Putamen (tissue), 1 donor: ENCODE measurements at places on chromosomes 12 and 14.

GRCh38 chr14:33237115-33237740 is 298.5 kb downstream of the NPAS3 start:
- no peak for DNase-seq

DNA sequence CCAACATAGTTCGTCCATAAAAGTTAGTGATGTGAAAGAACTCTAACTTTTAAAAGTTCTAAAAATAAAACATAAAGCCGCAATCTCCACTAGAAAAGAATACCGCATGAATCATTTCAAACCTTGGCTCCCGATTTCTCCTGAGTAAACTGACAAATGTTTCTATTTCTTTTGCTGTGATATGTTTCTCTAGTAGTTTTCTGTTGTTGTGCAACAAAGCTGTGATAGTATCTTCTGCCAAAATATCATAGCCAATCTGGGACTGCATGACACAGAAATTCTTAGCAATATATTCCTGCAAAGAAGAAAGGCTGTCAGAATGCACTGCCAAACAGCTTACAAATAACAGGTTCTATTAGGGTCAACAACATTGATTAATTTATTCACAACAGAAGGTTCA is 174.0 kb downstream of the ITPR2 start:
- no peak for DNase-seq

- DNase-seq: no peak
These were observed 153.1 kb downstream of the BCAT1 start for GRCh38 chr12:24795699-24796347.

- no peak for DNase-seq
These were observed 5.0 kb downstream of the SUSD6 start for GRCh38 chr14:69616408-69616773.

GRCh38 chr14:42950363-42950762 is 1343.7 kb downstream of the LRFN5 start:
- no peak for DNase-seq

GRCh38 chr12:47228802-47229201 is 149.0 kb upstream of the AMIGO2 start:
- DNase-seq: no peak
